ENCODE measurements at places on chromosomes 16 and 17.

DNA sequence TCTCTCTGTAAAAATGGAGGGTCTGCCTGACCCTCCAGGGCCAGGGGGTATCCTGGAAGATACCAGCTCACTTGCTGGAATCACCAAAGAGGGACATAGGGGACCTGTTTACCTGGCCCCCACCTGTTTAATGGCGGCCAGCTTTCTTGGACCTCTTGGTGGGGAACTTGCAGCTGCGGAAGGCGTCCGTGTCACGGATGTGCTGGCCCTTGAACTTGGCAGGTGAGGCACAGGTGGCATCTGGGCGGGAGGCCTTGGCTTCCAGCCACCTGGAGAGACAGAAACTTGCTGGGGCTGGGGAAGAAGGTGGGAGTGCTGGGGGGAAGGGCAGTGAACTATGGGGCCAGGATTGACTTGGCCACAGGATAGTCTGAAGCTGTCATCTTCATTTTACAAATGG is 3.5 kb downstream of the CHAD start:
- DNase-seq: no peak

DNA sequence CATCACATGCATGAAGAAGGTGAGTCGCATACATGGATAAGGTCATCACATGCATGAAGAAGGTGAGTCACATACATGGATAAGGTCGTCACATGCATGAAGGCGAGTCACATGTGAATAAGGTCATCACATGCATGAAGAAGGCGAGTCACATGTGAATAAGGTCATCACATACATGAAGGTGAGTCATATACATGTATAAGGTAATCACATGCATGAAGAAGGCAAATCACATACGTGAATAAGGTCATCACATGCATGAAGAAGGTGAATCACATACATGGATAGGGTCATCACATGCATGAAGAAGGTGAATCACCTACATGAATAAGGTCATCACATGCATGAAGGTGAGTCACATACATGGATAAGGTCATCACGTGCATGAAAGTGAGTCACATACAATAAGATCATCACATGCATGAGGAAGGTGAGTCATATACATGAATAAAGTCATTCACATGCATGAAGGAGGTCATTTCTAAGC is 105.1 kb upstream of the SDK2 start:
- no peak for DNase-seq

DNA sequence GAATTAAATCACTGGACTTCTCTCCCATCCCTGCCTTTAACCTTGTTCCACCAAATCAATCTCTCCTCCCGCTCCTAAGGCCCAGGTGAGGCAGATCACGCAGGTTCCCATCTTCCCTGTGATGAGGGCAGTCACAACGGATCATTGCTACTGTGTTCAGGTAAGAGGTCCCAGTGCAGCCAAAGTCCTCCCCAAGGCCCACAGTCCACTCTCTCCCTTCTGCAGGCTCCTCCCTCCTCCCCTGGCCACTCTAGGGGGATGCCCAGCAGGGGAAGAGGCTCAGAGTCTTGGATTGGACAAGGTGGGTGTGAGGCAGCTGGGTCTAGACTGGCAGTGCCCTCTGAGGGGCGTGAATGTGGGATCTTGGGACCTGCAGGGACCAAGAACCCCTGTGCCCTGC is 2.6 kb upstream of the ADGRG3 start:
- no peak for DNase-seq

DNA sequence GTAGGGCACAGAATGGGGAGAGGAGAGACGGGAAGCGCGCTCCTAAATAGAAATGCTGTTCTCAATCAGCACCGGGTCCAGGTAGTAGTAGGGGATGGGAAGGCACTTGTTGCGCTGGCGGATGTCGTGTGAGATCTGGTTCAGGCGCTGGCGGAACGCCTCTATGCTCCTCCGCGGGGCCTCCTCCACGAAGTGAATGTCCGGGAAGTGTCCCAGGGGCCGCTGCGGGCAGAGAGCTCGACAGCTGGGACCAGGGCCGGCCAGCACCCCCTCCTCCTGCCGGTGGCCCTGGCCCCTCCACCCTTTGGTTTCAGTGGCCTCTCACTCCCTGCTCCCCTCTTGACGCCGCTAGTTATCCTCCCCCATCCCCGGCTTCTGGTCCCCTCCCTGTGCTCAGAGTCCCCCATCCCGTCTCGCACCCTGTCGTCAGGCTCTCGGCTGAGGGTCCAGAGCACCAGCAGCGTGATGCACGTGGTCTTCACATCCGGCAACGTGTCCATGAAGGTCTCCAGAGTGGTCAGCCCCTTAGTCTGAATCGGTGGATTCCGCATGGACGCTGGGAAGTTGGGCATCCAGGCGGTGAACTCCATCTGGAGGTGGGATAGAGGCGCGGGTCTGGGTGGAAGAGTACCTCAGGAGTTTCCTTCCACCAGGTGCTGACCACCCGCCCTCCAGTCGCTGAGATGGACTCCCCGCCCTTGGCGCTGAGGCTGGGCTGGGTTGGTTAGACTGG is 14.6 kb downstream of the ALOX12B start:
- no peak for DNase-seq

GRCh38 chr17:48639982-48640857 is 14.1 kb upstream of the HOXB9 start:
- DNase-seq: no peak

DNA sequence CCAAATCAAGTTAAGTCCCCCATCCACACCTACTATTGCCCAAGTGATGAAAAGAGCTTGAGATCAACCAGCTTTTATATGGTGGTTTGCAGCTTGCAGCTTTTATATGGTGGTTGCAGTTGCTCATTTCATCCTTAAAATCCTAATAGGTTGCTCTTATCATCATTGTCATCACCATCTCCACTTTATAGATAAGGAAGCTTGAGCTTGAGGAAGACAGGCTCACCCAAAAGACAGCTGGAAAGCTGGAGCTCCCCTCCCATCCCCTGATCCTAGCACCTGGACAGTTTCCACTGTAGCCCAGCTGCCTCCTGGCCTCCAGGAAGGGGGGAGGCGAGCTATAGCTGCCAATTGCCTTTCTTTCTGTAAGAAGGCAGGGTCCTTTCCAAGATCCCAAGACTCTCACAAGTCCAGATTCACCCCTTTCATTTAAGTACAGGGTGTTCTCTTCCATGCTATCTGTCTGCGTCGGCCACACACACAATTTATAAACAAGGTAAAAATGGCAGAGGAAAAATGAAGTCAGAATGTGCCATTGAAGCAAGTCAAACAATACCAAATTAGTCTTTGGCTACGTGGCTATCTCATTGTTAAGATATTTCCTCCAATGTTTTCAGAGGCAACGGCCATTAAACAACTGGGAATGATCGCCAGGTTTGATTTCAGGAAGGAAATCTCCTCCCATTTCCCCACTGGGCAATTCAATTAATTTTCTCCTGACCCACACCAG is 63.3 kb downstream of the PECAM1 start:
- no peak for DNase-seq
